ENCODE measurements at places on chromosomes 16 and 17.

GRCh38 chr17:83096401-83097224, 17.2 kb downstream of the METRNL start:
- DNase-seq: no peak

DNA sequence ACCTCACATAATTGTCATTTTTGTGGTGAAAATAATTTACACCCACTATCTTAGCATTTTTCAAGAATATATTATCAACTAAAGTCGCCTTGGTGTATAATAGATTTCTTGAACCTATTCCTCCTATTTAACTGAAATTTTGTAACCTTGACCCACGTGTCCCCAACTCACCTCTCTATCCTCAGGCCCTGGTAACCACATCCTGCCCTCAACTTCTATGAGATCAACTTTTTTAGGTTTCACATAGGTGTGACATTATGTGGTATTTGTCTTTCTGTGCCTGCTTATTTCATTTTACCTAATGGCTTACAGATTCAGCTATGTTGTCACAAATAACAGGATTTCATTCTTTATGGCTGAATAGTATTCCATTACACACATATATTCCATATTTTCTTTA, 73.0 kb upstream of the CNTNAP4 start:
- no peak for DNase-seq

GRCh38 chr17:67993153-67993997, 2.9 kb downstream of the C17orf58 start:
- DNase-seq: peak; percentile 60

DNA sequence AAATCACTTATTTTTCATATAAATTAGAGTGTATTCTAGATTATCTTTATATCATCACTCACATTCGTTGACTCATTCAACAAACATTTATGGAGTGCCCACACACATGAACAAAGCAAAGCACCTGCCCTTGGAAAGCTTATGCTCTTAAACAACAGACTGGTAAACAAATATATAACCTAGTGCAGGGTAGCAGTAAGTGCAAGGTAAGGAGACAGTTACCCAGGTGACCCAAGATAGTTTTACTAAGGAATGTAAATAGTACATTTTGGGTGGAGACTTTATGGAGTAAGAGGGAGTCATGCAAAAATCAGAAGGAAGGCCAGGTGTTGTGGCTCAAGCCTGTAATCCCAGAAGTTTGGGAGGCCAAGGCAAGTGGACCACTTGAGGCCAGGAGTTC, 40.4 kb upstream of the HELZ start:
- no peak for DNase-seq

DNA sequence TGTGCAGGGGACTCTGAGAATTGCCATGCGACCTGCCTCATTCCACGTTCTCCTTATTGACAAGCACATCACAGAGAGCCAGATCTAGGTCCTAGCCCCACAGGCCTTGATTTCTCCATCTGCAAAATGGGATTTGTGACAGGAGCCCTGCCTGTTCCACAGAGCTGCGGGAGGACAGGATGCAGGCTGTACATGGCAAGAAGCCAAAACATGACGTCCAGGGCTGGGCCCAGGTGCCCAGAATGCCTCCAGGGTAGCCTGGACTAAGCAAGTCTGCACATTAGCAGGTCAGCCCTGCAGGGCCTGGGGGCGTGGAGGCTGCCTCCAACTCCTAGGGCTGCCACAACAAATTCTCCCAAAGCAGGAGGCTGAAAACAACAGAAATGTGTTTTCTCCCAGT, 235.7 kb upstream of the SDK2 start:
- no peak for DNase-seq

DNA sequence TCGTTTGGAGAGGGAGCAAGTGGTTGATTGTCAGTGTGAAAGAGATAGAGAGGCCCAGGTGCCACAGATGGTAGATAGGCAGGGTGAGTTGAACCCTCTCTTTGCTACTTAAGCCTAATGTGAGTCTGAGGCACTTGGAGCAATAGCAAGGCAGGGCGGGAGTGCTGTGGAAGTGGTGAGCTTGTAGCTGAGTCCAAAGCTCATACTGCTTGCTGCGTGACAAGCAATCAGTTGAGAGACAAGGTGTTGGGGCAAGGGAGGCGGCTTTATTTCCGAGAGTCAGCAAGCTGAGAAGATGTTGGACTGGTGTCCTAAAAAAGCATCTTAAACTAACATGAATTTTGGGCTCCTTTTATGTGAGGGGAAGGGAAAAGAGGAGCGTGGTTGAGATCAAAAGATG, 112.9 kb upstream of the ZKSCAN2 start:
- no peak for DNase-seq

GRCh38 chr16:76665571-76666275, 388.5 kb downstream of the CNTNAP4 start:
- no peak for DNase-seq

- no peak for DNase-seq
Measured at GRCh38 chr17:62854098-62854680, 46.1 kb upstream of the MARCHF10 start.

DNA sequence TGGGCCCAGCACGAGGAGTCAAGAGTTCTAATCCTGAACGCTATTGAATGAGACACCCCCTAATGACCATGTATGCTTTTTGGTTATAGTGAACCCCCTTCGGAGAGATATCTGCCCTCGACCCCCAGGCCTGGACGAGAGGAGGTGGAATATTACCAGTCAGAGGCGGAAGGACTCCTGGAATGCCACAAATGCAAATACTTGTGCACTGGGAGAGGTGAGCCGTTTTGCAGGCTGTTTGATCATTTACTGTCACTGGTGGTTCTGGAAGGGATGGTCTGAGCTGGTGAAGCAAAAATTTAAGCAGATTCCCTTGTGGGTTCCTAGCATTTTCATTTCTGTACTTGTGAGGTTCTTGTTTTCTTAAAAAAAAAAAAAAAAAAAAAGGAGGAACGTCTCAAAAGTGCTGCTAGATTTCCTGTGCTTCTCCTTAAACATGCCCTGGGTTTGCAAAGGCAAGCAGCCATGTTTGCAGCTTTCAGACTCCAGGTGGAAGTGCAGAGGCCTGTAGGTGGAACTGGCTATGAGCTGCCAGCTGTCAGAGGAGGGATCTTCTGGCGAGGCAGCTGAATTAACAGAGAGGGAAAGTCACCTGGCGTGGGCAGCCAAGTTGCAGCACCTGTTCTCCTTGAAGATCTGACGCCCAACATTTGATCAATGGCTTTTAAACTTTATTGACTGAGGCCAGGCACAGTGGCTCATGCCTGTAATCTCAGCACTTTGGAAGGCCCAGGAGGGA, 3.5 kb downstream of the MARVELD3 start:
- no peak for DNase-seq

GRCh38 chr17:45255358-45255757, 6.5 kb downstream of the SPATA32 start:
- DNase-seq: no peak

DNA sequence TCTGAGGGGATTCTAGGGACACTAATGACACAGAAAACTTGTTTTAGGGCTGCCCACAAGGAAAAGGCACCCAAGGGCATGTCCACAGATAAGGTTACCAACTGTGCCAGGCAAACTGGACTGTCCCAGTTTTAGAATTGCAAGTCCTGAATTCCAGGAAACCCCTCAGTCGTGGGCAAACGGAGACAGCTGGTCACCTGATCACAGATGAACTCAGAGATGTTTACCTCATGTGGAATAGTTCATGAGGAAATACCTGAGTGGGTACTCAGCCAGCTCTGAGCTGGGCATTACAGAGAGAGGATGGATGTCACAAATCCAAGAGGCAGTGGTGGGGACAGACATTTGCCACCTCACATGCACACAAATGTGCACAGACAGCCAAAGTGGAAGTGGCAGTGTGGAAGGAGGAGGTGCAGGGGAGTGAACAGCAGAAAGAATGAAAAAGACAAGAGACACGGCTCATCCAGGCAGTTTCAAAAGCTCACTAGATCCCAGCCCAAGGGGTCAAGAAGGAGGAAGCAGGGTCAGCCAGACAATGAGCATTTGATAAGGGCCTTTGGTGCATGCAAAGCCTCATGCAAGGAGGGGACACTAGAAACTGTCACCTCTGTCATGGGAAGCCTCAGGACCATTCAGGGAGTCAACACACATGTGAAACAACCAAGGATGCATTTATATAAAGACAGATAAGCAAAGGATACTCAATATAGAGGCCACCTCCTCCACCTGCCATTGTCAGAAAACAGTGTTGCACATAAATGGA, 24.8 kb downstream of the TTLL6 start:
- DNase-seq: no peak

DNA sequence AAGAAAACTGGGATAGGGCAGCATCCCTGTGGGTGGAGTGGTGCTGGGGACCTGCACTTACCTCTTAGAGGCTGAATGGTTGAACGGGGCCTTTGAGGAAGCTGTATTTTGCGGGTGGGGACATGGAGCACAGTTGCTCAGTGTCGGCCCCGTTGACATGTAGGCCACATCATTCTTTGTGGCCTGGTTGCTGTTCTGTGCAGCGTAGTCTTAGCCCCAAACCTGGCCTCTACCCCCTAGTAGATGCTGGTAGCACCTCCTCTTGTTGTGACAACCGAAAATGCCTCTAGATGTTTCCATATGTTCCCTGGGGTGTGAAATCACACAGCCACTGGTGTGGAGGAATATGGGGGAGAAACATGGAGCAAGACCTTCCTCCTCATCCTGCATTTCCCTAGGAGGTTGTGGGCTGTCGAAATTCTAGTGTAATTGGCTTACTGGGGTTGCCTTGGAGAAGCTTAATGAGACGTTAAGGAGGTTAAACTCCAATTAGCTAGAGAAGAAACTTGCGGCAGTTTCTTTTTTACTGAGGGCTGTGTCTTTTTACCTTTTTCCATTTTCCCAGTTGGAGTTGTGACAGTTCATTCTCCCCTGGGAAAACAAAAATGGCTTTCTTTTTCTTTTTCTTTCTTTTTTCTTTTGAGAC, 9.4 kb downstream of the ABCC1 start:
- no peak for DNase-seq

- DNase-seq: no peak
Measured at GRCh38 chr17:48290378-48290777, 139.6 kb downstream of the SKAP1 start.

DNA sequence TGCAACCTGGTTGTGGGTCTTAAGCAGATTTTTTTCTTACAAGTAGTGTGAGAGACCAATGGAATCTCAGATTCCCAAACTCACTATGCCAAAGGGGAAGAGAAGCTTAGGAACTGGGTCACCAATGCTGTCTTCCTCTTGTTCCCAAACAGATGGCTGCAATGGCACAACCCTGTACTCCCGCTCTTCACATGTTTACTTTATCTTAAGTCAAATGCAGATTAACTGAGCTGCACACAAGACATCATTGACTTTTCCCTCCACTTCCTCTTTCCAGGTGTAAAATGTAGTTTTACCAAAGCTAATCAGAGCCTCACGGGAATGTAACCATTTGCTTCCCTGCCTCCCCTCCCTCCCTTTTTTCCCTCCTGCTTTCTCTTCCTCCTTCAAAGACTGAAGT, 14.4 kb upstream of the CD300E start:
- DNase-seq: no peak

DNA sequence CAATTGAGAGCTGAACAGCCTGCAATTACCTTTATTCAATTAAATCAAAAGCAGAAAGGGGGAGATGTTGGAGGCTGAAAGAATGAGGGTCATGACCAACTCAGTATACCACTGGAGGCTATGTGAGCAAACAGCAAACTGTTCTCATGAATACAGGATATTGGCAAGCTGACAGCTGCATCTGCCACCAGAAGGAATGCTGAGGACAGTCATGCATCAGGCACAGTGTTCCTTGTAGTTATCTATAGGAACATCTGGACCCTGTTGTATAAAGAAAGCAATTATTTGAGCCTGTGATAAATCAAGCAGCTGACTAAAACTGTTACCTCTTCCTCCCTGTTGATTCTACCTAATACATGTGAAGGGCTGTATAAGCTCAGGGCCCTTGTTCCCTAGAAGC, 2064.6 kb downstream of the TP53TG3F start:
- no peak for DNase-seq

DNA sequence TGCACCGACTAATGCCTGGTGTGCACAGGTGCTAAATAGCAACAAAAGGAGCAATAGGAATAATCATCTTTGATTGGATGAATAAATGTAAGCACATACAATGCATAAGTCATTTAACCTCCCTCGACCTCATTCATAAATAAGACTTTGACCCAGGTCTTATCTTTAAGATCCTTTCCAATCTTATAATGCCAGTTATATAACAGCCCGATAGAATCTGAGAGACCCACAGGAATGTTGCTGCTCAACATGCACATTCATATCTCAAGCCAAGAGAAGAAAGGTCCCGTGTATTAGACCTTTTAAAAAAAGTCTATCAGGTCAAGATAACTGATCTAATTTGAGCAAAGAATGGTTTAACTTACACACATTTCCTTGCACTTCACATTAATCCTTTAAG, 146.8 kb upstream of the SOX9 start:
- DNase-seq: no peak

DNA sequence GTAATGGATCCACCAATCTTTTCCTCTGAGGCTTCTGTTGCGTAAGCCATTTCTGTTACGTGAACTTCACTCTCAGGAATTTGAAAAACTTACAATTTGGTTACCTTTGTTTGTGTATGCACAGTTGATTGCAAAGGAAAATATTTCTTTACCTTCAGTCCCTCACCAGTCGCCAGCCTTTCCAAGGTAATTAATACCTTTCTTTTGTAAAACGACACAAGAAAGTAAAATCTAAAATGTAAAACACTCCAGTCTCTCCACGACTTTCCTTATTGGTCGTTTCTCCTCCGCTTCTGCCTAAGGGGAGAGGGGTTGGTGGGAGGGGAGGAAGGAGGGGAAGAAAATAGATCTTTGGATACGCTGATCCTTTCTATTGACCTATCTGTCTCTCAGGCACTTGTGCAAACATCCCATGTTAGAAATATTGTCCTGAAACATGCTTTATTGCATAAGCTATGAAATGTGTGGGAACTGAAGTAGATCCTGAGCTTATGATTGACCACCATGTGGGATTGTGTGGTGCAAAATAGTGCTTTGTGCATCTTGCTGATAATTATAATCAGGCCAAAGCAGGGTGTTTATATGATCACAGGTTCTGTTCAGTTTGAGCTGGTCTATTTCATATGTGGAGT, 32.4 kb upstream of the EFCAB13 start:
- no peak for DNase-seq

DNA sequence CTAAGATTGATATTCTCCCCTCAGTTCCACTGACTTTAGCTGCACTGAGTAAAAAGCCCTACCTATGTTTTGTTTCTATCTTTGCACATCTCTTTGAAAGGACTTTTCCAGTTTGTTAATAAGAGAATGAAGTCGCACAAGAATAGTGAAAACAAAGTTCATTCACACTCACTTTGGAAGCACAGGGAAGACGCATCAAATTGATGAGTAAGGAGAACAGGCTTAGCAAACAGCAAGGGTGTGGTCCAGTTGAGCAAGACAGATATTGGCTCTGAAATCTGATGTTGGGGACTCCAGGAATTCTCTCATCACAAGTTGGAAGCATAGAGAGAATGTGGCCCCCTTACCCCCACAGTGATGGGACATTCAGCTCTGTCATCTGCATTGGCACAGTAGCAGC, 221.3 kb downstream of the CDH11 start:
- DNase-seq: no peak

GRCh38 chr16:30030011-30030685, 923 bp downstream of the TLCD3B start:
- DNase-seq: no peak

Measured in COLO829 (cell line).